Choroid plexus epithelial cell (primary cell): ENCODE measurements at places on chromosomes 12 and 14.

DNA sequence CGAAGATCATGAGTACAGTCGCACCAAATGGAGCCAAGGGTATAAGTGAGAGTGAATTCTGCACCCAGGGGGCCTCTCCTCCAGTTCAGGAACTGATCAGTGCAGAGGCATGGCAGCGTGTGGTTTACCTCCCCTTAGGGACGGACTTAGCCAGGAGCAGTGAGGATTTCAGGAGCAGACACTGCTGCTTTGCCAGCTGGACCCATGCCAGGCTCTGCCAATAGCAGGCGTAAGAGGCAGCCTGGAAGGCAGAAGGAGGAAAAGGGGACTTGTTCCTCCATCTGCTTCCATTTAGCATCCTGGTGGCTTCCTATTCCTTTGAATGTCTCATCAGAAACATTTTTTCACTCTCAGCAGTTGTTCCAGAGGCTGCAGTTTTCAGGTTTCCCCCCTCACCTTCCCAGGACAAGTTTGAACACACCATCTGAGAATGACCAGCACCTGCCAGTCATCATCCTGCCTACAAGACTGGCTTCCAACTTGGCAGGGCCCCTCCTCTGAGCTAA lies 137.0 kb upstream of the LMNTD1 start:
- DNase-seq = no peak

DNA sequence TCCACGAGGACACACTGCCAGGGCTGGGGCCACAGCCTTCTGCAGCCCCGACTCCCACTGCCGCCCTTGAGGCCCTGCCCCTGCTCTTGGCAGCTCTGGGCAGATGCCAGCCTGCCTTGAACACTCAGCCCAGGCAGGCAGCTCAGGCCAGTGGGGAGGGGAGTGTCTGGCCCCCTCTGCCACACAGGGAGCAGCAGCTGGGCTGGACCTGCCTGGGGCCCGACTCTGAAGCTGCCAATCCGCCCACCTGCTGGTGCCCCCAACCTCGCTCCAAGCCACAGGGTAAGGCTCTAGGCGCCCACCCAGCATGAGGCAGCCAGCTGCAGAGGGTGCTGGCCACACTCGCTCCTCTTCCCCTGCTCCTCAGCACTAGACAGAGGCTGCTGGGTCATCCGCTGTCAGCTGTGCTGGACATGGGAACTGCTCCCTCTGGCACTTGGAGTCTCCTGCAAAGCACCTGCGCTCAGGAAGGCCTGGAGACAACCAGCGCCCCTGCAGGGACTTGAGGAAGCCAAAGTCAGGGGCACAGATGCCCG lies 24.6 kb upstream of the NUDT14 start:
- no peak for DNase-seq

DNA sequence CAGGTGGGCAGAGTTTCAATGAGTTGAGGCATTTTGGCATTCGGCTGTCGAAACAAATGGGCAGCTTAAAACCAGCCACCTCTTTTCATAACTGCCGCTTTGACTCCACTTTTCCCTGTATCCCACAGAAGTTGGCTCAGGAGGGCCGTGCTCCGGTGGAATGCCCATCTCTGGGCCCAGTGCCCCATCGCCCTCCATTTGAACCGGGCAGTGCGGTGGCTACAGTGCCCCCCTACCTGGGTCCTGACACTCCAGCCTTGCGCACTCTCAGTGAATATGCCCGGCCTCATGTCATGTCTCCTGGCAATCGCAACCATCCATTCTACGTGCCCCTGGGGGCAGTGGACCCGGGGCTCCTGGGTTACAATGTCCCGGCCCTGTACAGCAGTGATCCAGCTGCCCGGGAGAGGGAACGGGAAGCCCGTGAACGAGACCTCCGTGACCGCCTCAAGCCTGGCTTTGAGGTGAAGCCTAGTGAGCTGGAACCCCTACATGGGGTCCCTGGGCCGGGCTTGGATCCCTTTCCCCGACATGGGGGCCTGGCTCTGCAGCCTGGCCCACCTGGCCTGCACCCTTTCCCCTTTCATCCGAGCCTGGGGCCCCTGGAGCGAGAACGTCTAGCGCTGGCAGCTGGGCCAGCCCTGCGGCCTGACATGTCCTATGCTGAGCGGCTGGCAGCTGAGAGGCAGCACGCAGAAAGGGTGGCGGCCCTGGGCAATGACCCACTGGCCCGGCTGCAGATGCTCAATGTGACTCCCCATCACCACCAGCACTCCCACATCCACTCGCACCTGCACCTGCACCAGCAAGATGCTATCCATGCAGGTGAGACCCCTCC lies 5.0 kb upstream of the RNU7-1 start:
- no peak for DNase-seq

DNA sequence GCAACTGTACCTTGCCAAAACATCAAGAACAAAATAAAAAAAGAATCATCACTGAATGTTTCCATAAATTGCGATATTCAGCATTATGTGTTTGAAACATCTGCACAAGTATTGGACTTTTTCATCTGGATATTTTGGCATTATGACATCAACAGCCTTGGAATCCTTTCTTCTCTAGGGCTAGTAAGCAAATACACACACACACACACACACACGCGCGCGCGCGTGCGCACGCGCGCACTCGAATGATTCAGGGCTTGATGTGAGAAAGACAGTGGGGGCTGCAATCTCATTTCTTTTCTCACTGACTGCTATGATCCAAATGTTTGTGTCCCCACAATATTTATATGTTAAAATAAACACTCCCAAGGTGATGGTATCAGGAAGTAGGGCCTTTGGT lies 90.0 kb upstream of the SLC38A4 start:
- no peak for DNase-seq
